ENCODE measurements at places on chromosomes 5 and 9.

DNA sequence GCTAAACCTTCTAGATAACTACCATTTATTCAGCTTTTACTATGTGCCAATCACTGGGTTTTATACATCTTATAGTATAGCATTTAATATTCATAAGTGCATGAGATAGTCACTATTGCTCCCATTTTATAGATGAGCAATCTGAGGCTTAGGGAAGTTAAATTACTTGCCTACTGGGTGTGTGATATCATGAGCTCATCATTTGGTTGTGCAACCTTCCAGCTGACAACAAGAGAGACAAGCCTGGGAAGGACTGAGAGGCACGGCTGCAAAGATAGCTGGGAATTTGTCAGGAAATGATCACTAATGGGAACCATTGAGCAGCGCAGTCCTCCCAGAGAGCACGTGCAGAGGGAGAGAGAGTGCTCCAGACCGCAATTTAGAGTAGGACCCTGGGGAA is 481.6 kb upstream of the KIF2A start:
- no peak for DNase-seq

GRCh38 chr5:65382582-65382981 is 99.1 kb downstream of the ADAMTS6 start:
- DNase-seq, result no peak

- DNase-seq, result no peak
Measured at GRCh38 chr9:119227422-119227821, 141.8 kb downstream of the BRINP1 start.

GRCh38 chr9:132986640-132987620 is 8.4 kb downstream of the GFI1B start:
- DNase-seq, result no peak

GRCh38 chr5:146620669-146621051 is 104.7 kb upstream of the GPR151 start:
- DNase-seq, result no peak

GRCh38 chr5:28523888-28524635 is 1485.7 kb upstream of the CDH9 start:
- DNase-seq, result no peak

DNA sequence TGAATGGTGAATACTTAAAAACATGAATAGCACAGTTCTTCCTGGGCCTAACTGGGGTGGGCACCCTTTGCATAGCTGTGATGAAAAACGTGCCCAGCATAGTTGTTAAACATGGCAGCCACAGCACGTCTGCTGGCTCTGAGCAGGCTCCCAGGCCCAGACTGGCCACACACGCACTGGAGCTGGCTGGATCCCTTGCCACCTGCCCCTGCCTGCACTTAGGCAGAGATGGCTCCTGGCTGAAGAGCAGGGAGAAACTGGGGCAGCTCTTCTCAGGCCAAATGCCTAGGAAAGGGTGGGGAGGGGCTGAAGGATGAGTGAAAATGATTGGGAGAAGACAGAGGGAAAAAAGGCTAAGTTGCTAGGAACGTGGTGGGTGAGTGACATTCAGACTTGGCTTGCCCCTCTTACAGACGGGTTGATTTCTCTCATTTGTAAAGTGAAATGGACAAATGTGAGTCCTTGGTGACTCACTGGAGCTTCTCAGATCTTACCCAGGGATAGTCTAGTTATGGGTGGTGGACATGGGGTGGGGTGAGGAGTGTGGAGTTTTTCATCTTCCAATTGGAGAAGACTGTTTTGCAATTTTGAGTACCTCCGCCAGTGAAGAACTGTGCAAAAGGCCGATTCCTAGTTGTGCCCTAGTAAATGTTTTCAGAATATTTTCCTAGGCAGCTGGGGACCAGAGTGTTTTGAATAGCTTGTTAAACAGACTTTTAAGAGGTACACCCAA is 42.4 kb downstream of the TRIO start:
- DNase-seq, result no peak

GRCh38 chr9:76873056-76873792 is 32.7 kb downstream of the PRUNE2 start:
- DNase-seq, result no peak

GRCh38 chr5:41415242-41415641 is 95.2 kb downstream of the PLCXD3 start:
- DNase-seq, result no peak

GRCh38 chr5:57176350-57176857 is 2.5 kb downstream of the GPBP1 start:
- peak; percentile 27 for DNase-seq

DNA sequence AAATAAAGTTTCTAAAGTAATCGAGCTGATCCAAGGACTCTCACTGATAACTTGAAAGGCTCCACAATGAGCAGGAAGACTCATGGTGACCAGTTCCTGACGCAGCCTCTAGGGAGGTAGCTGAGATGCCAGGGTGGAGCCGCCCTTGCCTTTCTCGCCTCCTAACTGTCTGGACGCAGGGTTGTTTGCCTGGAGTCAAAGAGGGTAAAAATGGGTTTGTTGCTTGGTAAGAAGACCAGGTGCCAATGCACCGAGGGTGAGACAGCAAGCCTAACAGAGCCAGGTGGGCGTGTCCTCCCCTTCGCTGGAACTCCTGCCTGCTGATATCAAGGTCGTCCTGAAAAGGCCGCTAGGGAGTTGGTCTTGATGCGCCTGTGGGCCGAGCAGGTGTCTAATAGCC is 48.6 kb upstream of the FCN1 start:
- no peak for DNase-seq

DNA sequence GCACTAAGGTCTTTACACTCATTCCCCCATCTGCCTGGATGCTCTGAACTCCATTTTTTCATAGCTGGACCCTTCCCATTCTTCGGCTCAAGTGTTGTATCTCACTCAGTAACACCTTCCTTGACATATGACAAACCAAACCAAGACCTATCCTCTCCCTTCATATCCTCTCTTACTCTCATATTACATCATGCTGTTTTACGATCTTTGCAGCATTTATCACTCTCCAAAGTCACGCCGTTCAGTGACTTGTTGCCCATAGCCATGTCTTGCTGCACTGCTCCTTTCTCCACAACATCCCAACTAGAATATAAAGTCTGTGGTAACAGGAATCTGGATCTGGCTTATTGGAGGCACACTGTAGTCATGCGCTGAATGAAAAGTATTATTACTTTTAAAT is 923.6 kb upstream of the DMAC1 start:
- no peak for DNase-seq

DNA sequence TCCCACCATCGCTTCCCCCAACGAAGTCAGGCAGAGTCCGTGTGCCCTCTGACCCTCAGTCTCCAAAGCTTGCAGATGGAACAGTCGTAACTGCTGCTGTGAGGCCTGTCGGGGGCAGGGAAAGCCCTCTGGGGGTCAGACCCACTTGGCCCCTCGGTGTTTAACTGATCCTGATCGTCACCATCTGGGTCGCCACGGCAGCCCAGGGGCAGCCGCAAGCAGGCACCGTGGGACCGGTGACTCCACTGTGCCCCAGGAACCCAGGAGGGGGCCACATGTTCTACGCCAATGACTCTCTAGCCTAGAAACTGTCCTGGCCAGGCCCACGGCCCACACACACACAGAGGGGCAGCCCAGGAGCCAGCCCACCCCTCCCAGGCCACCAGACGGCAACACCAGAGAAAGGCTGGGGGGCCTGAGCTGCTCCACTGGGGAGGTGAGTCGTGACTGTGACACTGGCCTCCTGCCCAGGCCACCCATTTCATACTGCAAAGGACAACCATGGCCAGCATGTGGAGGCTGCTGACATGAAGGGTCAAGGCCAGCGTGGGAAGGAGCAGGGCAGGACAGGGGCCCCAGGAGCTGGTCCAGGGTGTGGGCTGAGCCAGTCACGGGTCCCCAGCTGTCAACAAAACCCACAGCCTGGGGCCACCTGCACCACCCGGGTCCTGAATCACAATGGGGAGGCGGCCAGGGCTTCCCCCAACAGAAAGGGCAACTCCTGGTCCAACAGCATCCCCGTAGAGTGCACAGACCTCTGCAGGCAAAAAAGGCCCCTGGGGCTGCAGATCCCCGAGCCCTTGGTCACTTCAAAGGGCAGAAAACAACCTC is 20.8 kb downstream of the VAV2 start:
- no peak for DNase-seq

GRCh38 chr5:107301999-107302398 is 368.7 kb downstream of the EFNA5 start:
- no peak for DNase-seq

GRCh38 chr5:54643685-54644106 is 126.1 kb downstream of the SNX18 start:
- peak; percentile 85 for DNase-seq

GRCh38 chr5:102307232-102307631 is 11.1 kb upstream of the SLCO4C1 start:
- DNase-seq, result no peak

DNA sequence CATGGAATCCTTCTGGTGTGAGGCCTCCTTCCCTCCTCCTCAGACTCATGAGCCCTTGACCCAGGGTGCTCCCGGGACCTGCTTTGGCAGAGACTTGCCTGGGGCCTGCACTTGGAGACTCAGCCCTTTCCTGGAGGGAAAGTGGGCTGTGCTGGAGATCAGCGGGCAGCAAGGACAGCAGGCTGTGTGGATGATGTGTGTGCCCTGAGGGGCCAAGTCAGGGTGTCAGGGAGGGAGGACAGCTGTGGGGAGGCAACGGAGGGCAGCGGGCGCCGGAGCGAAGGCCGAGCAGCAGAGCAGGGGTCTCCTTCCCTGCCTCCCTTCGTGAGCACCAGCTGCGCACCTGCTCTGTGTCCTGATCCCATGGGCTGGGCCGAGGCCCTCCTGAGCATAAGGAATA is 6.1 kb upstream of the CSF2 start:
- no peak for DNase-seq

DNA sequence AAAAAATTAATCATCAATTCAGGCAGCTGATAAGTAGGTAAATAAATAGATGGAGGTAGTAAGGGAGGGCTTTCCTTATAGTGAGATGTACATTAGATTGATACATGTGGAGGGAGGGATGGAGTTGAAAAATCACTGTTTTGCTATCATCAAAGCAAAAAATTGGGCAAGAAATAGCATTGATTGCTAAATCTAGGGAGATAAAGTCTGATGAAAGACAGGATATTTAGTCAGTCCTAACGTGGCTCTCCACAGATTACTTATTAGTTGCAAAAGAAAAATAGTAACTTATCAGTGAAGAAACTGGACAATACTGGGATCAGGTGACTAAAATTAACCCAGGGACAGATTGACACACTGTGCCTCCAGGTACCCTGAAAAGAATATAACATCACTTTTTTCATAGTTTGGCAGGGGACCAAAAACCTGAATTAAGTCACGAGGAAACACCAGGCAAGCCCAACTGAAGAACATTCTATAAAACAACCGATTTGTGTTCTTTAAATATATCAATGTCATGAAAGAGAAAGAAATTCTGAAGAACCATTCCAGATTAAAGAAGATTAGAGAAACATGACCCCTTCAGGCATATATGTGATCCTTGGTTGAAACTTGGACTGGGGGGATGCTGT is 27.1 kb upstream of the GOLPH3 start:
- DNase-seq, result no peak

- no peak for DNase-seq
Measured at GRCh38 chr9:7977586-7977985, 178.0 kb upstream of the DMAC1 start.

GRCh38 chr5:54279960-54280359 is 30.4 kb downstream of the ARL15 start:
- no peak for DNase-seq

DNA sequence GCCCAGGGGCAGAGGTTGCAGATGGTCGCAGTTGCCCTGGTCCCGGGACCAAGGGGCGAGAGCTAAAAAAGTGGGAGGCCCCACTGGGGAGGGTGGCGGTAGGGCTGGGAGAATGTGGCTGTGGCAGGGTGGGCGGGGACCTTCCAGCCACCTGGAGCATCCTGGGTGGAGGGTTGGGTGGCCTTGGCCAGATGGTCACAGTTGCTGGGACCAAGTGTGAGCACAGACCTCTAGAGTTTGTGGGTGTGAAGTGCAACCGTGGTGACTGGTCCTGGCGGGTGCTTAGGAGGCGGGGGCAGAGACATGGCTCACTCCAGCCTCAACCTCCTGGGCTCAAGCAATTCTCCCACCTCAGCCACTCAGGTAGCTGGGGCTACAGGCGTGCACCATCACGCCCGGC is 5.7 kb upstream of the TRAF2 start:
- no peak for DNase-seq

DNA sequence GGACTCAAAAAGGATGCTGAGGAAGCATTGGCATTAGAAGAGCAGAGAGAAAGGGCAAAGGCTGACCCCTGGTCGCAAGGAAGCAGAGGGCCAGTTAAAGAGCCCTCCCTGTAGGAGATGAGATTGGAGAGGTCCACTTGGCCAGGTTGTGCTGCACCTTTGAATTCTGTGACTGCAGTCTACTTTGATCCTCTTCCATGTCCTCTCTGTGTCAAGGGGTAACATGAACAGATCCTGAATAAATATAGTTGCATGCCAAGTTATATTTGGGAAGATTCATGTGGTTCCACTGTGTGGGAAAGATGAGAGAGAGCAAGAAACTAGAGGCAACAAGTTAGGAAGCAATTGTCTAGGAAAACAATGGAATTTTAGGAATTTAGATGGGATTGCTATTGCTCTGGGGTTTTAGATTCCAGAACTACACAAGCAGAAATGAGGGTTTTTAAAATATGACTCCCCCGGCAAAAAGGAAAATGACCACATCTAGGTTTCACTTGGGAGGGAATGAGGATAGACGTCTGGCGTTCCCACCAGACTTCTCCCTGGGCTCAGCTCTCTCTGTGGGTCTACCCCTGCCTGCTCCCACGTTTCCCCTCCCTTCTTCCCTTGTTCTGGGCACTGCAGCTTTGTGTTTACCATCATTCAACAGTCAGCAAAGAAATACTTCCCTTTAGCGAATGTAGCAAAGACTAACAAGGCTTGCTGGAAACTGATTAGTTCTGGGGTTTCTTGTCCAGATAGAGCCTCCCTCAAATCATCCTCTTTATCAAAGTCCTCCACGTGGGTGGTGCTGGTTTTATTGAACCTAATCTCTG is 63.6 kb downstream of the SNX18 start:
- no peak for DNase-seq

Data from GM04504 (cell line).